Activated B cell treated with CpG ODN at 0.5 μM for 24 hours (primary cell): ENCODE measurements at places on chromosomes 3 and 15. TPM values are rescaled to one million over a fixed set of nuclear protein-coding genes. Genes with fewer than 3 reads are reported as not detected.

Gene VEPH1
- not detected in 2 replicates for total RNA-seq

DNA sequence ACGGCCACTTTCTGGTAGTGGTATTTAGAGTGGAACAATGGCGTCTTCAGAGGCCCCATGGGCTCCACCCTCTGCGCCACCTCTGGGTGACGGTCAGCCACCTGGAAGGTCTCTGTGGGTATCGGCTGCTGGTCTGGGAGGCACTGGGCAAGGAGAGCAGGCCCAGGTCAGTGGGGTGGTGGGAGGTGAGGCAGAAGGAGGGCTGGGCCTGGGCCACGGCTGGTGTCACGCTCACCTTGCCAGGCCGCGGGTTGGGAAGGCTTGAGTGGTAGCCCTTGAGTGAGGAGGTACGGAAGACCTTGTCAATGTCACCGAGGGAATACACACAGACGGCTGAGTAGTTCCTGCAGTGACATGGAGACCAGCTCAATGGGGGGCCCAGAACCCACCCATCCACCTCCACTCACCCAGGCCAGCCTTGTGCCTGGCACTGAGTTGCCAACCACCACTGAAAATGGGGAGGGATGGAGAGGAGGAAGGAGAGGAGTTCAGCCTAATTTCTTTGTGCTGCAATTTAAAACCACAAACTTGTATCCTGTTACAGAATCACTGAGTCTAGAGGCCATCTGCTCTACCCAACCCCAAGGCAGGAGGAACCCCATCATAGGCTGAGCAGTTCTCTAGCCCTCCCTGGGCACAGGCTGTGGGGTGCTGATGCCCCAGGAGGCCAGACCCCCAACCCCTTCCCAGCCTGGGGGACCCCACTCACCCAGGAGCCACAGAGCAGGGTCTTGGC is 19.0 kb downstream of the SEMA7A start:
- DNase-seq, result no peak

Gene CCDC14
- total RNA-seq, result 24.9 and 30.1 TPM in 2 replicates

DNA sequence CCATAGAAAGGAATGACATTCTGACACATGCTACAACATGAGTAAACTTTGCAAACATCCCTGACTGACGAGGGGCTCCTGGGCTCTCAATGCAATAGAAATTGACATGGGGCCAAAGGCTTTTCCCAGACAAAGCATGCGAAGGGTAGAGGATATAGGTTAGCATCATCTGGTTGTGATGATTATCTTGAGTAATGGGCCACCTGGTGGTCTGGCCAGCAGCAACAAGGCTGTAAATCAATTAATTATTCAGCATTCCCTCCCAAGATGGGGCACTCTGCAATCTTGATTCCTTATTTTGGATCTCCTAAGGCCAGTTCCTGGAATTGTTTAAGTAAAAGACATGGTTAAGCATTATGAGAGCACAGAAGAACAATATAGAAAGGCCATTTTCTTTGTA is 99.2 kb downstream of the AGBL1 start:
- no peak for DNase-seq

DNA sequence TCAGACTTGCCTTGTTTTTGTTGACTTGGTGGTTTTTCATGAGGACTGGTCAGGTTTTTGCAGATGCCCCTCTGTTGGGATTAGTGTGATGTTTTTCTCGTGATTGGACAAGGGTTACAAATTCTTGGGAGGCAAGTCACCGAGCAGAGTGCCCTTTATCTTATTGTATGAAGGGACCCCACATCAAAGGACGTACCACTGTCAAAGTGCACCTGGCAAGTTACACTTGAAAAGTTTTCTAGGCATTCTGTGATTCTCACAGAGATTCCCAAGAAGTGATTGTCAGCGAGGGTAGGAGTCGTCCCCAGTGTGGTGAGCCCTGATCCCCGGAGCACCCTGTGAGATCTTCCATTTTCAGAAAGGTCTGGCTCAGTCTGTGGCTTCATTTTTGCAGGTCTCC is 110.1 kb downstream of the POLR2M start:
- no peak for DNase-seq

- no peak for DNase-seq
Observed at GRCh38 chr3:40924559-40925141, 274.7 kb upstream of the CTNNB1 start.

- no peak for DNase-seq
Observed at GRCh38 chr15:76193934-76194333, 117.3 kb downstream of the ETFA start.

GRCh38 chr3:23203708-23204330 is 692 bp downstream of the UBE2E2 start:
- peak; percentile 36 for DNase-seq

Gene TMEM40
- not detected in 2 replicates for total RNA-seq

GRCh38 chr3:57545636-57546268 is 1.6 kb upstream of the DNAH12 start:
- no peak for DNase-seq

- no peak for DNase-seq
Observed at GRCh38 chr3:107028086-107028485, 349.2 kb upstream of the CCDC54 start.

Gene RABL3
- 29.7 and 29.9 TPM in 2 replicates for total RNA-seq
